ENCODE measurements at places on chromosomes 5 and 9.

- DNase-seq = no peak
Measured at GRCh38 chr9:78289474-78289873, 7.5 kb upstream of the PSAT1 start.

DNA sequence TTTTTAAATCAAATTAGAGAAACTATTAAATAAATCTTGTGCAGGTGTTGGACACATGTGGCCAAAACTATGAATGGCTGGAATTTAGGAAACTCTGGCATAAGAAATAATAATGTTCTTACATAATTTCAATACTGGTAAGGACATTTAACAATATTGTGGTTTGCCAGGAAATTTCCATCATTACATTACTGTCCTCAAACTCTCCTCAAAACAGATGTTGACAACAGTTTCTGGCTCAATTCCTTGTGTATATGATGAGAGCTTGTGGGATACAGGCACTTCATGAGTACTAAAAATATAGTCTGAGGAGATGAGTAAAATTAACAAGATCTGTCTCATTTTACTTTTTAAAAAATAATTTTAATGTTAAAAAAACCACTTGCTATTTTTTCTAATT is 27.9 kb downstream of the MCTP1 start:
- DNase-seq = no peak

DNA sequence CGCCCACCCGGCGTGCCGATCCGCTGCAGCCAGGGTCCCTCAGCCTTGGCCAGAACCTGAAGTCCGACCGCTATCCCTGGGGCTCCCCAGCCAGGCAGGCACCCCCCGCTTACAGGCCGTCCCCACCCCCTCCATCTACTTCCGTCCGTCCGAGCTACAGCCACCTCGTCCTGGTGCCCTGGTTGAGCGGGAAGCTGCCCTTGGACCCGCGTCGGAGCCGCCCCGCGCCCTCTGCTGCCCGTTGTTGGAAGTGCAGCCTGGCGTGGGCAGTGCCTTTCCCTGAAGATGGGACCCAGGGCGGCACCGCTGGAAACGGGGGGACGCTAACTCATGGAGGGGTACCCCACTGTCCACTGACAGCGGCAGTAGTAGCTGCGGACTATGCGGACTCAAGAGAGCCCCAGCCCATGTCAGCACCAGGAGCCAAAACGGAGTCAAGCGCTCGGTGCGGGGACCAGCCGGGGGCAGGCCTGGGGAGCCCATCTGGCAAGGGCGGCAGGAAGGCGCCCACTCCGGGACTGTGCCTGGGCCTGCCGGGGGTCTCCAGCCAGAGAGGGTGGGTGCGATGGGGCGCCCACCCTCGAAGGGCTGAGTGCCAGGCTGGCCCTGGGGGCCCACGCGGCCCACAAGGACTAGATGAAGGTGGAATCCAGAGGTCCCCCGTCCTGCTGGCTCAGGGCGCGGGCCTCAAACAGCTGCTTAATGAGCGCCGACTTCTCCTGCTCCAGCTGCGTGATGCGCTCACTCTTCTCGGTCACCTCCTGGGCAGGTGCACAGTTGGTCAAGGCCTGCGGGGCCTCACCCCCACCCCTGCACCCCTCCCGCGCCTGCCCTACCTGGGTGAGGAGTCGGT is 6.1 kb downstream of the SAPCD2 start:
- no peak for DNase-seq

DNA sequence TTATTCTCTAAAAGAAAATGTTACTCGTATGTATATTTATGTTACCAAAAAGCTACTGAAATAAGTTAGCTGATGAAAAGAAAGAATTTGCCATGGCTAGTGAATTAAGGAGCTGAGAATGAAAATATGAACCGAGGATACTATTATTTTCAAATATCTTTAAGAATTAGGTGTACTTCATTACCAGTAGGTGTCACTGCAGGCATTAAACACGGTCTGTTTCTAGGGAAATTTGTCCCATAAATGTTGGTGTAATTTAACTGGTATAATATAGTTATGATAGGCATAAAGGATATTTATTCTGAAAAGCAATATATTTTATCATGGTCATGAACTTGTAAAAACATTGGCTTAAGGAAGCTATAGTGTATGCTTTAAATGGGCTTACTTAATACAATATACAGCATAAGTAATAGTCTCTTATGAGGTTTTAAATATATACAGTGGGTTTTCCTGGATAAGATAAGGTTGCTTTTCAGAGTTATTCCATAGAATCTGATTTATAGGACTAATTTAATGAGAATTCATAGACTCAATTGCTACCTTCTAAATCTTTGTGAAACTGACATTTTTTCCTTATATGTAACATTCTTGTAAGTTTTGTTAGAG is 72.4 kb upstream of the MPDZ start:
- peak; percentile 12 for DNase-seq

- DNase-seq = no peak
Measured at GRCh38 chr5:52989781-52990527, 802 bp downstream of the ITGA2 start.

All from NCI-H2029 treated with DMSO at 0.1 percent for 48 hours (cell line).